ENCODE measurements at places on chromosomes 2 and 18.

DNA sequence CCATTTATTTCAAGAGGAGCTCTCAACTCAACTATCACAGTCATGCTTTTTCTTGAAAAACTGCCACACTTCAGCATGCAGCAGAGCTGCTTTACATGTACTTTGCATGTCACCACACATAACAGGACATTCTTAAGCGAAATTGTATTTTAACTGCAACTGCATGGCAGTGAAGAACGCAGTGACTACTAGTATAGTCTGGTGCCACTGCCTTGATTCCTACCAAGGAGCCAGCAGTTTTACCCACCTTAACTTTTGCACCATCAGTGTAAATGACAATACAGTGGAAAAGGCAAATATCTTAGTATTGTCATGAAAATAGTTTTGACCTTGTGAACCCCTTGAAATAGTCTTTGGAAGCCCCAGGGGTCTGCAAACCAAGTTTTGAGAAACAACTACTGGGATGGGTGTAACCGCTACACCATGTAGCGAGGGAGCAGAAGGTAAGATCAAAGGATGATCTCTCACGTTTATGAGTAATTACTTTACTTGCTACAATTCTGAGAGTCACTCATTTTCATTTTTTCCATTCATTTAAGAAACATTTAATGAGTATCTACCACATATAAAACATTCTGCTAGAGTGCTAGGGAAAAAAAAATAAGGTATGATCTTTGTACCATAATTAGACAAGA lies 32.3 kb upstream of the MPP4 start:
- no peak for DNase-seq

DNA sequence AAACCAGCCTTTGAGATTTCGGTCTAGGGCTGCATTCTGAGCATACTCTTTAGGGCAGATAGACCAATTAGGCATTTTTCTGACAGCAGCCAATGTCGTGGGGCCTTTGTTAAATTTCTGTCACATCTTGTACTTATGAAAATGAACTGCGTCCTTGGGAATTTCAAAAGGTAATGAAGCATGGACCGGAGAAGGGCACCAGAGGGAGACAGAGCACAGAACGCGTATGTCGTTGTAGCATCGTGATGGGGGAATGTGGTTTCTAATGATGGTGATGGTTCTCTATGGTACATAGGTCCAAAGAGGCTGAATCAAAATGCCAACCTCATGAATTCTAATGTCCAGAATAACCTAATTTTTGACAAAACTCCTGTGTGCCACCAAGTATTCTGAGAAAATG lies 483.9 kb upstream of the CRIM1 start:
- DNase-seq = no peak

- no peak for DNase-seq
These were observed 221.0 kb downstream of the LTBP1 start for GRCh38 chr2:33167622-33168245.

GRCh38 chr2:39636306-39636705 lies 29.4 kb upstream of the TMEM178A start:
- DNase-seq = no peak

DNA sequence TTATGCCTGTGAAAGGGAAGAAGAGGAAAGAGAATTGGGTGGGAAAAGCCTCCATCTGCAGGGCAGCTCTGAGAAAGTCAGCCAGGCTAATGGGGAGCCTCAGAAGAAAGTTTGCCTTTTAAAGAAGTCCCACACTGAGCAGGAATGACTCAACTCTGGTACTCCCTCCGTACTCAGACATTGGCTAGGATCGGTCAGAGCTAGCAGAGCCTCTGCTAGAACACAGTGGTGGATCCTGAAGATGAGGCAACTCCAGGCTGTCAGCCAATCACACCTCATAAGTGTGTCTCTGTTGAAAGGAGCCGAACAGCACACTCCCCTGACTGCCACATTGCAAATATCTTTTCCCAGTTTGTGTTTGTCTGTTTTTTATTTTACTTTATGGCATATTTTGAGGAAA lies 96.9 kb downstream of the HNRNPLL start:
- no peak for DNase-seq

- DNase-seq = no peak
These were observed 55.1 kb upstream of the ACVR2A start for GRCh38 chr2:147789720-147790119.

- no peak for DNase-seq
These were observed 207.5 kb downstream of the LRRTM4 start for GRCh38 chr2:77314721-77315120.

- DNase-seq = no peak
These were observed 252.3 kb downstream of the HAUS1 start for GRCh38 chr18:46356278-46357033.

- no peak for DNase-seq
These were observed 103.9 kb upstream of the DCC start for GRCh38 chr18:52236131-52236530.

DNA sequence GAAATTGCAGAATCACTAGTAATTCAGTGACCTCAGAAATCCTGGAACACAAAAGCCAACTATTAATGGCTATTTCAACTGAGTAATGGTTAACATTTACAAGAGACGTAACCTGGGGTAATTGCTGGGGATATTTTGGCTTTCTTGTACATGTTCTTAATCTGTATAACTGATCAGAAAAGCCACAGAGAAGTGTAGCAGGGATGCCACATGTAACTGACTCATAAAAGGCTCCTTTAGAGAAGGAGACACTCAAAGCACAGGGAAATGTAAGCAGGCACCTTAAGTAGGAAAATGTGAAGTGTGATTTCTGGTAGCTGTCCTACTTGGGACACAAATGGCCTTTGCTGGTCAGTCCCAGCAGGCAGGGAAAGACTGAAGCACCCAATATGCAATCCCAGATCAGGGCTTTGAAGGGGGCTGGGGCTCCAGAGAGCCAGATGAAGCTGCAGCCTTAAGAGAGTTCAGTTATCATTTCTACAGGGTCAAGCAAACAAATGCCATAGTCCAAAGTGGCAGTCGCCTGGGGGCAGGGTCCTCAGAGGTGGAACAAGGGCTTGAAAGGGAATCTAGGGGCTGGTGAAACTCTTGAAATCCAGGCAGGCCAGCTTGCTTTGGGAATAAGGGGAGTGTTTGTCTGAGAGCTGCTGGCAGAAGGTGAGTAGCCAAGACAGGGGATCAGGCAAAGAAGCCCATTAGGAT lies 7.2 kb upstream of the SPOPL start:
- DNase-seq = no peak

- DNase-seq = no peak
These were observed 35.6 kb downstream of the UBR3 start for GRCh38 chr2:169862816-169863215.

DNA sequence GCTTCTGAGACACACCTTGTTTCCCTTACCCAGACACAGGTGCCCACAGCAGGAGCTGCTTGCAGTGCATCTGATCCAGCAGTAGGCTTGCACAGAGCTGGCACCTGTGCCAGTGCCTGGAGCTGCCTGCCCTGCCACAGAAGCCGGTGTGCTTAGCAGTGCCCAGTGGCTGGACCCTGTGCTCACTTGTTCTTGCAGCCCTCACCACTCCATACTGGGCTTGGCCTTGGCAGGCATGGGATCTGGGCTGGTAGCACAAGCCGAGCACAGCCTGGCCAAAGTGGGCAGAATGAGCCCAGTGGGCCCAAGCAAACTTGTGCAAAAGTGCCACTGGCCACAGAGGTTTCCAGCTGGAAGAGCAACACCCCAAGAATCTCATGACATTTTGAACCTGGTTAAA lies 1950.4 kb downstream of the SUCLG1 start:
- DNase-seq = no peak

- no peak for DNase-seq
These were observed 131.7 kb downstream of the PHLPP1 start for GRCh38 chr18:62847081-62847480.

DNA sequence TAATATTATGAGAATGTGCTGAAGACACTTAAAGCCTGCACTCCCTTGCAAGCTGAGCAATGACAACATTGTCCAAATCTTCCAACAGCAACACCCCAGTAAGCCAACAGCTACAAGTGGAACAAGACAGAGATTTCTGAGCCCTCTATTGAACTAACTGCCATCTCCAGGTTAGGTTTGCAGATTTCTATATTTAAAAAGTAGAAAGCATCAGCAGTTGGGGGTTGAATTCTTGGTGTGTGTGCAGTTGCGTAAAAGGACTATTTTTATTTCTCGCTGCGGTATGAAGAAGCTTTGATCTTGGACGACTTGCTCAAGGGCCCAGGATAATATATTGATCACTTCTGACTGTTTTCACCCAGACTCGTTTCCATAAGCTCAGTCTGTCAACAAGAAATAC lies 106.2 kb upstream of the ZFP36L2 start:
- no peak for DNase-seq

DNA sequence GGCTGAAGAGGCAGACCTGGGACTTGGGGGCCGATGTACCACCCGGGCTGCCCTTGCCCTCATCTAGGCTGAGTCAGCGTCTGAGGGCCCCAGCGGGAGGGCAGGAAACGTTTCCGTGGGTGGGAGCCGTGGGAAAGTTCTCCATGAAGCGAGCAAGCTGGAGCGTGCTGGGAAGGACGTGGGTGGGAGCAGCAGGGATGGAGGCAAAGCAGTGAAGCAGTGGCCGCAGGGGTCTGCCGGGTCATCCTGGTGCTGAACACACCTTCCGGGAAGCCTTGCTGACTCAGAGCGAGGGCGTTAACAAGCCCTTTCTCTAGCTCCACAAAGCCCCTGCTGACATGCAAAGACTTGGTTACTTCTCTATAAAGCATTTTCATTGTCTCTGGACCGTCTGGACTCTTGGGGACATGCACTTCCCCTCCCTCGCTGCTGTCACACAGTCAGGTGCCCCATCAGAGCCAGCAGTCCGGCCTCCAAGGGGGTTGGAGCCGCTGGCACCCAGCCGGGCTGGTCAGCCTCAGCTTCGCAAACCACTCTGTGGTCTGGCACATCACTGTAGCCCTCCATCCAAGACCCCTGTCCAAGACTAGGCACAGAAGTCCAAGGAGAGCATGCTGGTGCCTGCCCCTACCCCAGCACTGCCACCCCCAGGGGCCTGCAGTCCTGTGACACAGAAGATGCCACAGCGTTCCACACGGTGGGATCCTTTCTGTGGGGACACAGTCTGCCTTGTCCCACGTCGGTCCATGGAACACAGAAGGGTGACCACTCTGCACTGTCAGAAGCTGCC lies 115.1 kb upstream of the GPC1 start:
- no peak for DNase-seq

DNA sequence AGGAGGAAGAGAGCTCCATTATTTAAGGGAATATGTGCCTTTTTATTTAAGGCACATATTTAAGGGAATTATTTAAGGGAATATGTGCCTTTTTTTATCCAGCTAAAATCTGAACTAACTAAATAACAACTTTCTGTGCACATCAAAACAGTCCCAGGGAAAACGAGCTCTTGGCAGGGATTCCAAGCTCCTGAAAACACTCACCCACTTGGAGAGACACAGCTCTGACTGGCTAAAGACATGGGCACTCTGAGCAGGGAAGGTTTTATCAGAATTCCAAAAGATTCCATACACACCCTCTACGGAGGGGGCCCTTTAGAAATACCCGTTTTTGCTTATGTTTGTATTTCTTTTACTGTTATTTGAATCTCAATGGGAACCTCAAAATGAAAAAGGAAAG lies 181.0 kb downstream of the ZNF516 start:
- no peak for DNase-seq

DNA sequence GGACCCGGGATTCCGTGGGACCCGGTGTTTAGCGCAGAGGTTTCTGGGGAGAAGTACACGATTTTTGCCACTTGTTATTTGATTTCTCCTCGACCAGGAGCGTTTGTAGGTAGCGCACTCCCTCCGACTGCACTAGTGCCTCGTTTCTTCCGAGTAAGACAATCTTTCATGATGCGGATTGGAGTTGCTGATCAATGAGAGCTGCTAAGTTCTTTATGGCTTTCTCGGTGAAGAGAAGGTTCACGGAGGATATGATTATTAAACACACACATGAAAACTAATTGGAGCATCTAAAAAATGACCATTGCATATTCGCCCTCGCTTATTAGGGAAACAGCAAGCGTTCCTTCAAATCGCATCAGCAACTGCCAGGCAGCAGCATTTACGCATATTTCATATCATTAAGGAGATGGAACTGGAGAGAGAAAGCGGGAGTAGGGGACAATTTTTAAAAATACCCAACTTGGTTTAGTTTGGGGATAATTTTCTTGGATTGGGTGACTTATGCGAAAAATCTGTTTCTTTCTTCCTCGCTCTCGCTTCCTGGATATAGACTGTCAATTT lies 616 bp downstream of the EML6 start:
- DNase-seq = no peak

DNA sequence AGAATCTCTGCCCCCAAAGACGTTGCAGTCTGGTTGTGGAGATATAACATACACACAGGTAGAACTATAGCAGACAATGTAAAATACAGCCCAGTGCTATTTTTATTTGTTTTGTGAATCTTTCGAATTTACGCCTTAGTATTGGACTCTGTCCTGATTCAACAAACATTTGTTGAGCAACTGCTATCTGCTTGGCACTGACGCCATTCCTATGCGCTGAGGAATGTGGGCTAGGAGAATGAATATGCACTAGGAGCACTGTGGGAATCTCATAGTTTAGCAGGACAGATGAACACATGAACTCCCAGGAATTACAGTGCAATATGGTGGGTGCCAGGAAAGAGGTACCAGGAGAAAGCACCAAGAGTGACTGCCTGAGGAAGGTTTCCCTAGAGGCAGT lies 181.7 kb upstream of the SIX3 start:
- DNase-seq = no peak

- DNase-seq = no peak
These were observed 98.7 kb downstream of the TCF4 start for GRCh38 chr18:55489034-55489986.

GRCh38 chr2:112092286-112093041 lies 37.4 kb downstream of the TMEM87B start:
- no peak for DNase-seq

GRCh38 chr2:32402091-32402490 lies 45.3 kb downstream of the BIRC6 start:
- no peak for DNase-seq

- no peak for DNase-seq
These were observed 112.7 kb upstream of the SERPINE2 start for GRCh38 chr2:224151680-224152310.

DNA sequence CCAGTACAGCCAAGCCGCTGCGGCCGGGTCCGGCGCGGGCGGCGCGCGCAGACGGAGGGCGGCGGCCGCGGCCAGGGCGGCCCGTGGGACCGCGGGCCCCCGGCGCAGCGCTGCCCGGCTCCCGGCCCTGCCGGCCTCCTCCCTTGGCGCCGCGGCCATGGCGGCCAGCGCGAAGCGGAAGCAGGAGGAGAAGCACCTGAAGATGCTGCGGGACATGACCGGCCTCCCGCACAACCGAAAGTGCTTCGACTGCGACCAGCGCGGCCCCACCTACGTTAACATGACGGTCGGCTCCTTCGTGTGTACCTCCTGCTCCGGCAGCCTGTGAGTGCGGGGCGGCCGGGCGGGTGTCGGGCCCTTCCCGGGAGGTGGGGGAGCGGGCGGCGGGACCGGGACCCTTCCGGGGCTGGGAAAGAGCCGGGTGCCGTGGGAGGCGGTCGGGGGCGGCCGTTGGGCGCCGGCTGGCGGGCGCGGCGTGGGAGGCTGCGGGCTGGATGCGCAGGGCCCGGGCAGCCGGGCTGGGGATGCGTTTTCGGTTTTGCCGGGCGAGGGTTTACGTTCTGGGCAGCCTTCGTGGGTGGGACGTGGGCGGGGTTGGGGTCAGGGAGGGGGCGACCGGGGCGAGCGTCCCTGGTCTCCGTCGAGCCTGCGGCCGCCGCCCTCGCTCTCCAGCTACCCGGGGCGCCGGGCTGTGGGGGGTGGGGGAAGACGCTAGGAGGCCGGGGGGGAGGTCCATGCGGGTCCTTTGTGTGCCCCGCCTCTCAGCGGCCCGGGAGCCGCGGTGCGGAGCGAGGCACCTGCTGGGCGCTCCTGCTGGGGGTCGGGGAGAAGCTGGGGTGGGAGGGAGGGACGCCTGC lies 537 bp downstream of the AGFG1 start:
- DNase-seq = peak; percentile 41

Measured in CD4-positive, alpha-beta T cell treated with Interleukin-17A for 1 hour (primary cell).